ENCODE measurements at places on chromosomes 1 and 21. TPM values are rescaled to one million over a fixed set of nuclear protein-coding genes. Genes with fewer than 3 reads are reported as not detected.

DIPK1A gene
- 2.0 TPM for total RNA-seq

PCSK9 gene
- total RNA-seq: not detected

CCDC30 gene
- 2.2 TPM for total RNA-seq

SLAMF7 gene
- total RNA-seq: 0.45 TPM

DNA sequence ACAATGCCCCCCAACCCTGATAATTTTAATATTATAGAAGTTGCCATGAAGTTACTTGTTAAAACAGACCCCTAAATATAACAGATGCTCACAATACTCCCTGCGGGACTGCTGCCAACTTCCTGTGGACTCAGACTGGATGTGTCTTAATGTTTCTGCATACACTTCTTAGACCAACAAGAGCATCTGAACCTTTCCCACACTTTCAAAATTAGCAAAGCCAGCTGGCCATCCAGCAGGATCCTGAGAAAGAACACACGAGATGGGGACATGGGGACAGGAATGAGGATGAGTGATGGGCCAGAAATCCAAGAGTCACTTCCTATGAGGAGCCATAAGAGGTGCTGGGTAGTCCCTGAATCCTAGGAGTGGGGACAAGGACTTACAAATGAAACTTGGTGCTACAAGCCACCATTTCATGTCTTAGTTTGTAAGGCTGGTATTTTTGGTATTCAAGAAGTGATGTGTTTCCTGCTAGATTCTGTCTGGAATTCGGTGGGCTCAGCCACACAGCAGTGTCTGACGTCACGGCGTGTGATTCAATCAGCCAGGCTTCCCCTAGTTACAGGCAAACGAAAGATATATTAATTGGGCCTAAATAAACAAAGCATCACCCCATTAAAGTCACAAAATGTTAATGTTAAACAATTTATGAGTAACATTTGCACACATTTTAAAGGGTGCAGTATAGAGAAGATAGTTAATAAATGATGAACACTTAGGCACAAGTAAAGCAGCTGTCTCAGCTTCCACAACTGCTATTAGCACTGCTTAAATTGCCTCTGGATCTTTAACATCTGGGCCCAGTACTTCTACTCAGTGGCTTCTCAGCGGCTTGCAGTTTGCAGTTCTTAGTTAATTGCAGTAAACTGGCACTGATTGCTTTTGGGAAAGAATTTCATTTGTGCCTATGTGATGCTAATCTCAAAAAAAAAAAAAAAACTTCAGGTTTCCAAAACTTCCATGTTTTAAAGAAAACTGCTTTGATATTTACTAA is 41.2 kb upstream of the RGS8 start:
- DNase-seq: no peak

DNA sequence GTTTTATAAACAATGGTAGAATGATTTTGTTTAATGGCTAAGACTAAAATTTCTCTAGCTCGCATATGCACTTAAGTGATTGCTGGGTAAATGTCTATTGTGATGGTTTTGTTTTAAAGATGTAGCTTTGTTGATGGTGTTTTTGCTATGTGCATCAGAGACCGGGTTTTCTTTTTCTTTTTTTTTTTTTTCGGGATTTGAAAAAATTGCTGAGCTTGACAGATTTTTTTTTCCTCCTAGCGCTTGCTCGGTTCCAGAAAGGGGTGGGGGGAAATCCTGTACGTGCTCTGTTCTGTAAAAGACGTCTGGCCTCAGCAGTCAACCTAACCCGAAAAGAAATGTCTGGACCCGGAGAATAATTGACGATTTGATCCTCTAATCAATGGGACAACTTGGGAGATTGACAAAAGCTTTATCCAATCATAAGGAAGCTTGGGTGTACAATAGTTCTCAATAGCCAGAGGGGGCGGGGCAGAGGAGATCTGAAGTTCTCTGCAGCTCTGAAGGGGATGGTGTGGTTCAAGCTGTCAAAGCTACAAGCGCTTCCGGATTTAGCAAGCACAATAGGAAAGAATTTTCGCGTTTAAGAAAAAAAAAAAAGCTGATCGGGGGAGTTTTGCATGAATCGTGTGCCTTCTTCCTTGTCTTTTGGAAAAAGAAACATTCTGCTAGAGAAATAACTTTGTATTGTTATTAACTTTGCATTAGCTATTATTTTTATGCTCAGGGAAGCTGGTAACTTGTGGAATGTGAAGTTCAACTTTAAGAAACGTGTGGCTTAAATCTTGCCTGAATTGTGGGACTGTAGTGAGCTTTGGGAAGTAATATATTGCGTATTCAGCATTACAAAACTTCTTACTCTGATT is 4.5 kb upstream of the NFIA start:
- DNase-seq: peak; percentile 92

GRCh38 chr1:153094426-153094825 is at the start of gene SPRR2E:
Gene SPRR2E, minus strand, starts transcription at chr1:153094526. Its CDS starts 775 bp downstream, at chr1:153093751.
- no peak for DNase-seq

DNA sequence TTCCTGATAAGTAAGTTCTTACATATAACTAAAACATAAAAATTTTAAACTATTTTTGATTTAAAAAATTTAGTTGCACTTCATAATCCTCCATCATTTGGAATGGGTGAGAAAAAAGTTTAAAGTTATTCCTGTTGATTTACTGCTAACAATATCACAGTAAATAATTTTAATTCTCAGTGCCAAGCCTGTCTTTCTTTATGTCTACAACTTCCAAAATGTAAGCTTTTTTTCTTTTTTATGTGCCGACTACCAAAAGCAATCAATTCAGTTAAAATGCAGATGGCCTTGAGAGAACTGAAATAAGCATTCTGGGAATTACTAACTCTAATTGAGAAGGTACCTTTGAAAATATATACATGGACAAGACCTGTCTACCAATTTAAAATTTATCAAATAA is 1224.3 kb upstream of the B3GALT2 start:
- no peak for DNase-seq

- no peak for DNase-seq
These were observed 24.5 kb upstream of the COQ8A start for GRCh38 chr1:226915672-226915995.

GRCh38 chr21:45574691-45575090 is 32.5 kb upstream of the SLC19A1 start:
- no peak for DNase-seq
